ENCODE measurements at places on chromosomes 6 and 20.

DNA sequence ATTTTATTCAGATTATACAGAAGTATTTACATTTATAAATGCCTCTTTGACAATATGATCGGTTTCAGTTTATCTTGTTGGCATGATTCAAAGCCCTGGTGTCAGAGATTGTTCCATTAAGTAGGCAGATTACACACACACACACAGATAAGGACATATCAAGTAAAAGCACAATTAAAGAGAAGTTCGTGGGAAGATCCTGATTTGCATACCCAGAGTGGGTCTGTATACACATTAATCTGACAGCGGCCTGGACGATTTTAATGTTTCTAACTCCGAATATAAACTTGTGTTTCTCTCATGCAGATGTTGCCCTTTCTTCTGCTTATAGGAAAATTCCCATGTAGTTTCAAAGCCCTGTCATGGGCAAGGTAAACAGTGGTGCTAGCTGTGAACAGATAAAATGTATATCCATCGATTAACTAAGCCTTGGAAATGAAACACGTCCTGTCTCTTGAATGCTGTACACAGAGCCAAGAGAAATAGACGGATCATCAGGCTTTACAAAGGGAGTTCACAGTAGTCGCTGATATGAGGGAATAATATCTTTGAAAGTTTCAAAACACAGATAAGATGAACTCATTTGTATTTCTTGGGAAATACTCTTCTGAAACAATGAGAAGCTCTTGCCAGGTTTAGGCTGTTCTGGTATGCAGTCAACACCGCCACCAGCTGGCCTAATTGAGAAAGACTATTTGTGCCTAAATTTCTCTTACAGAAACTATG is 108.2 kb upstream of the GMDS start:
- peak; percentile 85 for DNase-seq

DNA sequence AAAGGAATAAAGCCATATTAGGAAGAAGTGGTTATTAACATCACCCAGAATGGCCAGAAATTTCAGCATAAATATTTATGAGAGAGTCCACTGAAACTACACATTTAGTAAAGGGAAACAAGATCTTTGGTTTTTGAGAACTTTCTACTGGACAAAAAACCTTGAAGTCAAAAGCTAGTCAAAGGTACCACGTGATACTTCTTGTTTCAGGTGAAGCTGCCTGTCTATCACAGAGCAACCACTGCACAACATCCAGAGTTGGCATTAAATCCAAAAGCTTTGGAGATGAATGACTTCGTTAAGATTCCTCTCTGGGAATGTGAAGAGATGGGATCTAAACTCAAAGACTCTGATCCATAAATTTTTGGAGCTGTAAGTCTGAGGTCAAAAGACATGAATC is 137.0 kb downstream of the KCNQ5 start:
- no peak for DNase-seq

GRCh38 chr20:8624046-8624445 is 444.8 kb upstream of the PLCB4 start:
- DNase-seq: no peak

- peak; percentile 98 for DNase-seq
Measured at GRCh38 chr6:24743265-24743943, 24.4 kb upstream of the C6orf62 start.

DNA sequence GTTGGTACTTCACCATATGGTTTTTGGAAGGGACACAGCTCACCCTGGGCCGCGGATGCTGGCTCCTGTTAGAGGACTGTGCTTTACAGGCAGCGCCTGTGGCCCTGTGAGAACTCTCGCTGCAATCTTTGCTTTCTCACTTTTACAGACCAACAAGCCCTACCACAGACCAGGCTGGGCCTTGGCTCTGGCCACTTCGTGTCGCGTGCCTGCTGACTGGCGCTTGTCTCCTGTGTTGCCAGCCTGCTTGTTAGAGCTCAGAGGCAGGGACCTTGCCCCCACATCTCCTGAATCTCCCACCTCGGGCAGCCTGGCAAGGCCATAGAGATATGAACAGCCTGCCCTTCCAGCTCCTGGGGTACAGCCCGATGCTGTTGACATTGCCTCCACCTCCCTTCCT is 56.1 kb downstream of the SYNJ2 start:
- no peak for DNase-seq

GRCh38 chr6:139600919-139601475 is 226.5 kb upstream of the CITED2 start:
- DNase-seq: no peak

DNA sequence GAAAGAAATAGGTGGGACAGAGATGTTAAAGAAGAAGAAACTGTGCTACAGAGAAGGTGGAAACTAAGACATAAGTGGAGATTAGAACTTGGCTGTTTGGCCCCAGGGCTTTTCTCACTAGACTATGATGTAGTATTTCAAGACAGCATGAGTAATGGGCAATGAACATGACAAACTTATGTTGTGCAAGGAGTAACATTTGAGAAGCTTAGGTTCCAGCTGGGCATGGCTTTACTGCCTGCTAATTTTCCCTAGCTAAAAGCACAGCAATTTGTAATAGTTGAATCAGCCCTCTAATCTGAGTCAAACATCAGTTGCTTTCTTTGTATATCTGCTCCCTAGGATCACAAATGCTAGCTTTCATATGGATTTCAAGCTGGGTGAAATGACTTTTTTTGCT is 294.3 kb upstream of the BMP2 start:
- DNase-seq: peak; percentile 20

DNA sequence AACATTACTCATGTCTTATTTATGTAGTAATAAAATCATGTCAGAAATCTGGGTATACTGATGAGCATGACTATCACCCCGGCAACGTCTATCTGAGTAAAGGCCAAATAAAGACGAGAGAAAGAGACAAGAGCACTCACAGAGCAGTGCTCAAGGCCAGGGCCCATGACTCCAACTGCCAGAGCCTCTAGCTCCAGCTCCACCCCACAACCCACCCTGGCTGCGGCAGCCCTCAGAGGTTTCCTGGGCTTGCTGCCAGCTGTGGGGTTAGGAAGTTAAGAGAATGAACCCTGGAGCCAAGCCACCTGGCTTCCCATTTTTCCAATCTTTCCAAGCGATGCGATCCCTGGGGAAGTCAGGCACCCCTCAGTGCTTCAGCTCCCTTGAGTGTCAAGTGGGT is 92.0 kb upstream of the PAX1 start:
- no peak for DNase-seq

DNA sequence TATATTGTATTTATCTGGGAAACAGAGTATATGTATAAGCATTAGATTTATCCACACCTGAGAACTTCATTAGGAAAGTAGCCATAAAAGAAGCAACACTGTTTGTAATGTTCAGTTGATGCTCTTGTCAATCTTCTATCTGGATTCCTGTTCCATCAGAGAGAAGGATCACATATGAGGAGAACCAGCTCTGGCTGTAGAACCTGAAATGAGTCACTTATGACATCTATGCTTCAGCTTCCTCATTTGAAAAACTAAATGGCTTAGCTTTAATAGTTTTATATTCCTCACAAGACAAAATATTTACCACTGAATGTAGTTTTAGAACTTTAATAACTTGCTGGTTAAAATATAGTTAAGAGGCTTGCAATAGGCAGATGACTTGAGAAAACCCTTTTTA is 144.7 kb downstream of the TASP1 start:
- peak; percentile 22 for DNase-seq

DNA sequence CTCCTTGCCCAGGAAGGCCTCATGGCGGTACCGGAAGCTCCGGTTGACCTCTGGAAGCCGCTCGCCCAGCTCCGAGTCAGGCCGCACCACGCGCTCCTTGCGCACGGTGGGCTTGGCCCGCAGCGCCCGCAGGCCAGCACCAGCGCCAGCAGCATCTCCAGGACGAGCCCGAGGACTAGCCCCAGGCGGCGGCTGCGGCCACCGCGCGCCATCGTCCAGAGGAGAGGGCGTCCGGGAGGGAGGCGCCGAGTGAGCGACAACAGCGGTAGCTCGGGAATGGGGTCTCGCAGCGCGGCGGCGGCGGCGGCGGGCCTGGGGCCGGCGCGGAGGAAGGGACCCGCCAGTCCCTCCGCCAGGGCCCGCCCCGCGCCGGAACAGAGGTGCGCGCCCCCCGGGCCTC is 27.6 kb upstream of the CGA start:
- no peak for DNase-seq

DNA sequence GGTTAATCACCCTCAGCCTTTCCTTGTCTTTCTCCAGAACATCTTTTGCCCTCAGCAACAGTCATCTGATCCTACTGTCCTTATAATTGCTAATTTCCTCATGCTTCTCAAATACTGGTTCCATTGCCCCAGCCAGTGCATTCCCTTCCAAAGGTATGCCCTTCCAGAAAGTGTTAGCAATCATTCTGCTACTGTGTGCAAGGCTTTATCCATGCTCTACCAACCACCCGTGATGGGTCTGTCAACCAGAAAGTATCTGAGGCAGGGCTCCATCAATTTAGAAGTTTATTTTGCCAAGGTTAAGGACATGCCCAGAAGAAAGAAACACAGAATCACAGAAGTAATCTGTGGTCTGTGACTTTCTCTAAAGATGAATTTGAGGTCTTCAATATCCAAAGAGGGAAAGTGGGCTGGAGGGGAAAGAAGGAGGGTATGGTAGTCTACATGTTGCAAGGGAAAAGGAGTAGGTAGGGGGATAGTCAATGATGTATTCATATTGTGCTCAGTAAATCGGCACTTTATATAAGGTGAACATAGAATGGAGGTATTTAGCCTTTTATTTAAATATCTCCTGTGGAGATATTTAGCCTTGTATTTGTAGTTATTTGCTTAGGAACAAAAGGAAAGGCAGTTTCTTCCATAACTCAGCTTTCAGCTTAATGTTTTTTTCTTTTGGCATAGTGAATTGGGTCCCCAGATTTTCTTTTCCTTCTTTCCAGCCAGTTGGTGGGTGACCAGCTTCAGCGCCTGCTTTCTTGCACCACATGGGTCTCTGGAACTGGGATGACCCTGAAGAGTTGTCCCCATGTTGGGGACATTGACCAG is 35.2 kb upstream of the PAQR8 start:
- no peak for DNase-seq

DNA sequence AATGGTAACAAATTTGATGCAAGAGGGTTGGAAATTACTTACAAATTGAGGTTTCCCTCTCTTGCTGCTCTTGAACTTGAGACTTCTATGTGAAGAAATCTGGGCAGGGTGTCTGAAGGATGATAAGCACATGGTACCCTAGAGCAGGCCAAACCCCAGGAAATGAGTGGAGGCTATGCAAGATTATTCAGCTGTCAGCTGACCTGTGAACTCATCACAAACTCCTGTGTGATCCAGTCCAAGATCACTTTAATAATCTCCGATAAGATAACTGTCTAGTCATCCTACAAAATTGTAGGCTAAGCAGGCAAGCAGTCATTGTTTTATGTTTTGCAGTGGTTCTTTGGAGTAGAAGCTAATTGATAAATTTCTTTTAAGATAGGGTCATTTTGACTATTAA is 213.1 kb downstream of the BTBD3 start:
- peak; percentile 39 for DNase-seq

DNA sequence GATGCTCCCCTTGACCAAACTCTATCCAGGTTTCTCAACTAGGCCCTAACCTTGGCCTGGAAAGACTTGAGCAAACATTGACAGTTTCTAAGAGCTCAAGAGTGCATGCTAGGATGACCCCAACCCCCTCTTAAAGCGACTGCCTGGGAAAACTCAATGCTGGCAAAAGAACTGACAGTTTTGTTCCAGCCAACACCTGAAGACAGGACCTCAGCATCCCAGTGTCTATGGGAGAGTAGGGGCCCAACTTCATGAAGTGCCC is 119.9 kb downstream of the ZMYND8 start:
- no peak for DNase-seq

- no peak for DNase-seq
Measured at GRCh38 chr6:12621754-12622153, 94.8 kb upstream of the PHACTR1 start.

DNA sequence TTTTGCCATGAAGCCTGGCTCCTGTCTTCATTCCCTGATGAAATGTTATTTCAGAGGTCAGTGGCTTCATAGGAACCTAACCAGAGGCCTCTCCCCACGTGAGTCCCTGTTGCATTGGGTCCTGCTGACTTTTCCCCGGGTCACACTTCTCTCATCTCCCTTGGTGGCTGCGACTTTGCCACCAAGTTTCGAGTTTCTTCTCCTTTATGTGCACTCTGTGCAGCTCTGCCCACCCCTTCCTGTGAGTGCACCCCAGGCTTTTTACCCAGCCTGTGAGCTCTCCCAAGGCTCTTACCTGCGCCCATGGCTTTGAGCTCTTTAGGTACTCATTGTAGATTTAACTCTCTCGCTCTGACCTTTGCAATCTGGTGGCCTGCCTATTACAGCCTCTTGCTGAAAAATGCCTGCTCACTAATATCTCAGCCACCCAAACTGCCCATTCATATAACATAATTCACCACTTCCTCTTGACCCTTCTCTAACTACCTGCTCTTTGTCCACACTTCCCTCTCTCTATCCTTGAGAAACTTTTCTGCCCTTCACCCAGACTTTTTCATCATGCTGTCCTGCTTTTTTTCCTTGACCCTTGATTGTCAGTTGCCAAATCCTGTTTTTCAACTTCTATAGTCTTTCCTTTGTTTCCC is 105.9 kb downstream of the SASH1 start:
- no peak for DNase-seq

DNA sequence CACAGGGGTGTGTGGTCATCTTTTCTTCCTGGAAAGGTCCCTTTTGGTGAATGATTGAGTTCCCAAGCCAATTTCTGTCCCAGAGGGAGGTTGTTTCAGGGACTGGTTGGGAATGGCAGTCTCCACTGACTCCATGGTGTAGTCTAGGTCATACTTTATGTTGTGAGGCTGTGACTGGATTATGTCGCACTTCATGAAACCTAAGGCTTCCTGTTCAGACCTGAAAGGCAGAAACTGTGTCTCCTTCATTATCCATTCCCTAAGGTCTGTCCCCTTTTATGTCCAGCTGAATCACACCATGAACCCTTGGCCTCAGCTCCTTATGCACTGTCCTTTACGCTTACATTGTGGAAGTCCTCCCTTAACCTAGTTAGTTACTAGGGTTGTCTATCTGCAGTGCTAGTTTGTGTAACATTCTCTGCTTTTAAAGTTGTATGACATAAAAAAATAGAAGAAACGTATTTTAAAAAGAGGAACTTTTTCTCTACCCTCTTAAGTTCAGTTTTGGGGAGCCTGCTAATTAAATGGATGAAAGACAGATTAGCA is 191.3 kb downstream of the JARID2 start:
- no peak for DNase-seq

DNA sequence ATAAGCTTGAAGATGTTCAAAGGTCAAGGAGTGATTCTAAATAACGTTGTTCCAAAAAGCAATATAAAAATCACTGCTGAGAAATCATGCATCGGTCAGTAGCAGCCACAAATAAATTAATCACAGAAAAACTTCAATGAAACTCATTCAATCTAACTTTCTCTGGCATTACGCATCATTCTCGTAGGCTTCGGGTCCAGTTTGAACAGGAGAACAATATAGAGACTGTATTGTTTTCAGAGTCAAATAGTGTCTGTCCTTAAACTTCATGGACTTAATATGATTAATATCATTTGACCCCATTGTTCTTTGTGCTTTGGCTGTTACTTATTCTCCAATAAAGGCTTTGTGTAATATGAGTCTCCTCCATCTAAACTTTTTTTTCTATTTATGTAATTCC is 200.4 kb downstream of the C6orf118 start:
- DNase-seq: no peak

Measured in fibroblast of lung (primary cell).